ENCODE measurements at places on chromosomes 4 and X.

GRCh38 chrX:134171661-134172587, 65.1 kb upstream of the CCDC160 start:
- DNase-seq = no peak

- peak; percentile 21 for DNase-seq
These were observed 16.1 kb downstream of the NKX3-2 start for GRCh38 chr4:13527981-13528820.

GRCh38 chrX:112545051-112545450, 134.7 kb downstream of the LHFPL1 start:
- DNase-seq = no peak

- no peak for DNase-seq
These were observed 18.6 kb downstream of the AADAT start for GRCh38 chr4:170071196-170071595.

- DNase-seq = no peak
These were observed 158.0 kb downstream of the SH2D1A start for GRCh38 chrX:124504111-124504983.

DNA sequence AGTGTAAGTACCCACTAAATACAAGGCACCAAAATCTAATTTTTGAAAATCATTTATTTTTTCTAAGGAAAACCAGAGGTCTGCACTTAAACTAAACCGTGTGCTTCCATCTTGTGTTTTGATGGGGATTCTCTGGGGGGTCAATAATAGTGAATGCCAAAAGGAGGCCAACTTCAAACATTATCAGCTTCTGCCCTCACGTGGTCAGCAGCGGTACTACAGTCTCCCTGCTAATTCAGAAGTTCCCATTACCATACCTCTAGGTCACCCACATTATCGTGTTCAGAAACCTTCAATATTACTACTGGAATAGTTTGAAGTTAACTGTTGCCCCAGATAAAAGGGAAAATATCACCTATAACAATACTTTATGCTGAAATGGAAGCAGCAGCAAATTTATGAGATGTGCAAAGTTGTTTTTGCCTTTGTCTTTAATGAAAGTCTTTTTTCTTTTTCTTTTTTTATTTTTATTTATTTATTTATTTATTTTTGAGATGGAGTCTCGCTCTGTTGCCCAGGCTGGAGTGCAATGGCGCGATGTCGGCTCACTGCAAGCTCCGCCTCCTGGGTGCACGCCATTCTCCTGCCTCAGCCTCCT, 17.3 kb downstream of the CTPS2 start:
- DNase-seq = peak; percentile 34

- DNase-seq = no peak
These were observed 41.5 kb downstream of the DCTD start for GRCh38 chr4:182875453-182876405.

- no peak for DNase-seq
These were observed 4.3 kb upstream of the SLC26A1 start for GRCh38 chr4:997375-998071.

DNA sequence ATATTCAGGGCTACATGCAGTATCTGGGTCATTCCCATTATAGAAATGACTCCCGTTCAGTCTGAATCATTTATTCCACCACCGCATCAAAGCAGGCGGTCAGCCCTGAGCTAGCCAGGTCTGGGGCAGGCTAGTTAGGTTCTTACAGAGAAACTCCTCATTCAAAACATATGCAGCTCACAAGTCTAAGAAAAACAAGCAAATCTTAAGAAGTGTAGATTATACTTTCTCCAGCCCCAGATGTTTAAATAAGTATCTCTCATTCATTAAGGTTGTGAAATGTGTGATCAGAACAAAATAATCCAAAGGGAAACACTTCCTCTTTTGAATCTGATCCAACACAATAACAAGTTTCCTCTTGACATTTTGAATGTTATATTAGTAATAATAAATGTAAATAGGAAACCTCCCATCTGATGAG, 441.9 kb downstream of the INPP4B start:
- DNase-seq = peak; percentile 43

DNA sequence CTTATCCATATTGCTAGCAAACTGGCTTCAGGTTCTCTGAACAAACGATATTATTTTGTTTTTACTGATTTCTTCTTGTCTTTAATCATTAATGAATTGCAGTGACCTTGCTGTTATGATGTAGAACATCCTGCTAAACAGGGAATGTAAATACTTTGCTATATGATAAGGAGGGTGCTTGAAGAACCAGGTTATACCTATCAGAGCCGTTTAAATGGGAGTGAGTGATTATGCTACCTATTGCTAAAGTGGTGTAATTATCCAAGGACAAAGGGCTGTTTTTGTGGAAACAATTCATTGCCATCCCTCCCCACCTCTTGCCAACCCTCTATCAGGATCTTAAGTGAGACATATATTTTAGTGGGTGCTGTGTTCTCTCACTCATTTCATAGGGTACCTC, 788.9 kb downstream of the RPA4 start:
- no peak for DNase-seq

- DNase-seq = peak; percentile 52
These were observed at the start of gene CCNQ for GRCh38 chrX:153598541-153599191. TSS of gene CCNQ (minus strand) at chrX:153599139. CDS start at chrX:153599073, 66 bp downstream.

- DNase-seq = peak; percentile 96
These were observed 9.4 kb downstream of the MGST2 start for GRCh38 chr4:139674875-139675550.

DNA sequence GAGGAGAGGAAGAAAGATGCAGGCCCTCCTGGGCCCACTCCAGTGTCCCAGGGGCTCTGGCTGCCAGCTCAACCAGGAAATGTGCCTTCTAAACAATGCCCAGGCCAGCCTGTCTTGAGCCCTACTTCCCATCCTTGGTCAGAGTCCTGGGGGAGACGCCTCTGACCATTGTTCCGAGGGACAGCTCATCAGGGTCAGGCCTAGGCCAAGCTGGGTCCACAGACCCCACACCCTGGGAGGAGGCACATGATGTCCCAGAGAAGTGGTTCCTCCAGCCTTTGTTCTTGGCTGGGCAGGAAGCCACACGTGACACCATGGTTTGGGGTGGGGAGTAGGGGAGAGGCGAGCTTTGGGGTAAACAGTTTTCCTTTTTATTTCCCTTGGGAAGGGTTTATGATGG, 102.5 kb downstream of the EFNB1 start:
- no peak for DNase-seq

DNA sequence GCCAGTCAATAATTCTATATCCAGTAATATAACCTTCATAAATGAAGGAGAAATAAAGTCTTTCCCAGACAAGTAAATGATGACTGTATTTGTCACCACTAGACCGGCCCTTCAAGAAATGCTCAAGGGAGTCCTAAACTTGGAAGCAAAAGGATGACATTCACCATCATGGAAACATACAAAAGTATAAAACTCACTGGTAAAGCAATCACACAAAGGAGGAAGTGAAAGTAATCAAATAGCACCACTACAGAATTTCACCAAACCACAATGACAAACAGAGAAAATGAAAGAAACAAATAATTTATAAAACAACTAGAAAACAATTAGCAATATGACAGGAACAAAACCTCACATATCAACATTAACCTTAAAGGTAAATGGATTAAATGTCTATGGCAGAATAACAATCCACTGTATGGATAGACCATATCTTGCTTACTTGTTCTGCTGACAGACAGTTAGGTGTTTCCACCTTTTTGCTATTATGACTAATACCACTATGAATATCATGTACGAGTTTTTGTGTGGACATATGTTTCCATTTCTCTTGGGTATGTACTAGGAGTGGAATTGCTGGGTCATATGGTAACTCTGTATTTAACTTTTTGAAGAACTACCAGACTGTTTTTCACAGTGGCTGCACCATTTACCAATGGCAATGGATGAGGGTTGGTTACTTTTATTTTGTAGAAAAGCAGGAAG, 44.9 kb downstream of the NAT8L start:
- no peak for DNase-seq

GRCh38 chr4:94525993-94526728, 74.4 kb downstream of the PDLIM5 start:
- no peak for DNase-seq

- no peak for DNase-seq
These were observed 205.5 kb upstream of the NUDT6 start for GRCh38 chr4:123127875-123128274.

DNA sequence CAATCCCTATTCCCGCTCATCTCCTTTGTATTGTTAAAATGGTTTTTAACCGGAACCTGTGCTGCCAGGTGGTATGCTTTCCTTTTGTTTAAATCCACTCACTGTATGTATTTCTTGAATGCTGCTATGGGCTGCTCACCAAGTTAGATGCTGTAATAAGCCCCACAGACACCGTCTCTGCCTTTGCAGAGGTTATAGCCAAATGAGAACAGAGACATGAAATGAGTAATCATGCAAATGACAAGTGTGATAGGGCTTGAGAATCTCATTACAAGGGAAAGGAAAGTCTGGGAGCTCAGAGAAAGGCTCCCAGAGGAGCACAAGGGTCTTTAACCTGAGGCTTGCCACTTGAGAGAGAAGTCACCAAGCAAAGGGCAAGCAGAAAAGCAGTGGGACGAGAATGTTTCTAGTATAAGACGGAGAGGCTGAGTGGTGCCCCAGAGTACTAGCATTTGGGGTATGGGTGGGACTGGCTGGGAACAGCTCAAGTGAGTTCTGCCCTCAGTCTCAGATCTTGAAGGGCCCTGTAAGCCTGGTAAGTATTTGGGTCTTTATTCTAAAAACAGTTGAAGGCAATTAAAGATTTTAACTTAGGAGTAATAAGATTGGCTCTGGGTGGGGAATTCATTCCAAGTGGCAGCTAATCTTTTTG, 110.8 kb upstream of the H2AZ1 start:
- no peak for DNase-seq

DNA sequence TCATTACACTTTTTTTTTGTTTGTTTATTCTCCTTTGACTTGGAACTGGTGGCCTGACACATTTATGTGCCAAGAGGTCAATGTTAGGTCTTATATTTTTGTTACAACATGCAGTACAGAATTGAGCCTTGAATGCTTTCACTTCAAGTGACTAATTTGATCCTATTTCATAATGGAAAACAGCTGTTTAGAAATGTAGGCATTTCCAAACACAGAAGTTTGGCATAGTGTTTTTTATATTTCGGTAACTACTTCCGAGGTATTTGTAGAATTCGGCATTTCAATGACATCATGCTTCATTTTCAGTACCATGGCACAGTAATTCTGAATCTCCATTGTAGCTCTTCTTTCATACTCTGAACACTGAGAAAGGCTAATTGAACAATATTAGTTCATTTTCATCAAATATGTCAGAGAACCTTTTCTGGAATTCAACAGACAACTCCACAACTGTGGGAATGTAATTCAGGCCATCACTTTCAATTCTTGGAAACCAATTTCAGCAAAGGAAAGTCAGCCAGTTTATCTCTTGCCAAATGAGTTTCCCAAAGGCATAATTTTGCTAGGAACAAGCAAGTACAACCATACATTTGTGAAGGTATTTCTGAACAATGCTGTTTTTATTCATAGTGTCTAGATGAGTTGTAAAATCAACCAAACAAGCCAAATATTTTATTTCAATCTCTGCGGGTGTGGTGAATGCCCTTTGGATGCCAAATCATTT, 11.4 kb downstream of the FAM120C start:
- DNase-seq = no peak

DNA sequence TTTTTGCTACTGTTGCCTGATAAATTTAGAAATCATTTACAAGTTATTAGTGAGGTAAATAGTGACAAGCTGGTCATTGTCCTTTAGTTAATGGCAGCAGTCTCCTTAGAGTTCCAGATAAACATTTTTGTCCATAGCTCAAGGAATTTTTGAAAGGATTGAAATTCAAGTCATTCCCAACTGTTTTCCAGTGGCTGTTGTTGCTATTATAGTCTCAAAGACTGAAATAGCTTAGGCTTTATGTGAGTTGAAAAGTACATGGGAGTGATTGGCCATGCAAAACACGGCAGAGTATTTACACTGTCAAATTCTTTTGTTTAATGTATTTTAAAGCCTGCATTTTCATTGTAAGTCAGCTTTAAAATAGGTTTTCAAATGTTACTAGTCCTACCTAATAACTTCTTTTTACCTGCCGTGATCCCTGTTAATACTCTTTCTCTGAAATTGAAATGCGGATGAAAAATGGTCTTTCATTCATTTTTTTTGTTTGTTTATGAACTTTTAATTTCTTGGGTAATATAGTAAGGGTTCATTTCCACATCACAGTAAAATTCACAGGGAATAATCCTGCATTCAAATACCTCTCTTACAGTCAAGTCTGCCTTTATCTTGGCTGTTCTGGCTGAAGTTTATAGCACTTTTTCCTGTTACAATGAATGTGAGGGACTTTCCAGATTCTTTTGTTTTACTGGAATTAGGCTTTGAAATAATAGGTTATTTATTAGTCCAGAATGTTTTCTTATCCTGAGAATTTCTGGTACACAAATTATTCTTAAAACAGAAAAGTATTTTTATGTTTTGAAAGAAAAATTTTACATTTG, 85.1 kb downstream of the PDLIM5 start:
- no peak for DNase-seq

Data from Kasumi-1 (cell line).